ENCODE measurements at places on chromosomes 4 and X.

- DNase-seq: no peak
Observed at GRCh38 chrX:29687687-29688086, 527.7 kb upstream of the MAGEB2 start.

DNA sequence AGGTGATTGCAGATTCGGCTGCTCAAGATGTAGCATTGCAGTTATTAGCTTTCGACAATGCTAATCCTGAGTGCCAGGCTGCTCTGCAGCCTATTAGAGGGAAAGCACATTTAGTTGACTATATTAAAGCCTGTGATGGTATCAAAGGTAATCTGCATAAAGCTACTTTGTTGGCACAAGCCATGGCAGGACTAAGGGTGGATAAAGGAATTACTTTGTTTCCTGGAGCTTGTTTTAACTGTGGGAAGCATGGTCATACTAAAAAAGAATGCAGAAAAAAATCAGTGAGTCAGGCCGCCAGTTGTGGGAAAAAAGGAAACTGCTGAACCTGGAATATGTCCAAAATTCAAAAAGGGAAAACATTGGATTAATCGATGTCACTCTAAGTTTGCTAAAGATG lies 154.9 kb upstream of the TECRL start:
- DNase-seq: no peak

- no peak for DNase-seq
Observed at GRCh38 chrX:2874222-2875135, 45.7 kb downstream of the GYG2 start.

GRCh38 chr4:162115333-162115732 lies 48.5 kb downstream of the FSTL5 start:
- no peak for DNase-seq

DNA sequence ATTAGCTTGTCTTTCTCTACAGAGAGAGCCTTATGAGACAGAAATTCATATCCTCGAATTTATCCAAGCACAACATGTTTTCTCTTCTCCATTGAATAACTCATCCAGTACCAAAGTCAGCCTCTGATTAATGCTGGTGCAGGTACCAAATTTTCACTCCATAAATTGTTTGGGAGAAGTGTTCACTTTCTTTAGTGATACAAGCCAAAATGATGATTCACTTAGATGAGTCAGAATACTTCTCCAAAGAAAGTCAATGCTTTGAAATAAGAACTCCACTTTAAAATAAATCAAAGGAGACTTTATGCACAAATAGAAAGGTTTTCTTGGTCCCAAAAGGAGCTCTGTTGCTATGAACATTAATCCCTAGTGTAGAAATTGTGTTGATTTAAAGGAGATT lies 60.2 kb downstream of the MAOB start:
- no peak for DNase-seq

GRCh38 chr4:168514249-168514852 lies 17.5 kb downstream of the PALLD start:
- DNase-seq: peak; percentile 42

DNA sequence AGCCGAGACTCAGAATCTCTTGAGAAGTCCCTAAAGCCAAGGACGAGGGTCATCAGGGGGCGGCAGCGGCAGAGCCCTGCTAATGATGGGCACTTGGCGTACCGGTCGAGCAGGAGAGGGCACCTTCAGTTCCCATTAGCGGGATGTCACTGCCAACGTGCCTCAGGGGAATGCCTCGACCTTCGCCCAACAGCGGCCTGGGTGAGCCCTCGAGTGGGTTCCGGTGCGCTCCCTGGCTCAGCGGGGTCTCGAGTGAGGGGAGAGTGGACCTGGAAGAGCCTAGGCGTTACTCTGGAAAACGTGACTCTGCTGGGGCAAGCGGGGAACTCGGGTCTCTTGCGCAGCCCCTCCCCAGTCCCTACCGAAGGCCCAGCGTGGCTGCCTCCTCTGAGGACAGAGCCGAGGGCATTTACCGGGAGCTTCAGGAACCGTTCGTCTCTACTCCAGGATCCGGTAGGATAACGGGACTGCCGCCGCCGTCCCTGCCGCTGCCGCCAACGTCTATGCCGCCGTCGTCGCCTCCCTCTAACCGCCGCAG lies 36.9 kb downstream of the PGRMC1 start:
- no peak for DNase-seq

DNA sequence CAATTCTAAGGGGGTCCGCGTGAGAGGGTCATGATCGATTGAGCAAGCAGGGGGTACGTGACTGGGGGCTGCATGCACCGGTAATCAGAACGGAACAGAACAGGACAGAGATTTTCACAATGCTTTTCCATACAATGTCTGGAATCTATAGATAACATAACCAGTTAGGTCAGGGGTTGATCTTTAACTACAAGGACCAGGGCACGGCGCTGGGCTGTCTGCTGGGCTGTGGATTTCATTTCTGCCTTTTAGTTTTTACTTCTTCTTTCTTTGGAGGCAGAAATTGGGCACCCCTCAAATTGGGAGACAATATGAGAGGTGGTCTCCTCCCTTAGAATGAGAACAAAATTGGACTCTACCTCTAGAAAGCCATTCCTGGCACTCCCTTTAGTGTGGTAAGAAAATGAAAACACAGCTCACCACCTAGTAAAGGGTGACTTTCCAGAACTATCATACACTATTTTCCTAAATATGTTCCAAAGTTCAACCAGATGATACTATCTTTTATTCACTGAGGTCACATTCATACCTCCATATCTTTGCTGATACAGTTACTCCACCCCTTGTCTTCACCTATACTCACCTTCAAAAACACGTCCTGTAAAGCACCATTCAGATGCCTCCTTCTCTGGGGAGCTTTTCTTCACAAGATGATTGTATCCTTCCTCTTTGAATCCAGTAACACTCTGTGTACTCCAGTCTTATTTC lies 1058.3 kb upstream of the SLIT2 start:
- DNase-seq: no peak

- DNase-seq: no peak
Observed at GRCh38 chr4:80926446-80926845, 104.1 kb upstream of the BMP3 start.

GRCh38 chr4:88003261-88003660 lies 4.2 kb upstream of the PKD2 start:
- DNase-seq: no peak

DNA sequence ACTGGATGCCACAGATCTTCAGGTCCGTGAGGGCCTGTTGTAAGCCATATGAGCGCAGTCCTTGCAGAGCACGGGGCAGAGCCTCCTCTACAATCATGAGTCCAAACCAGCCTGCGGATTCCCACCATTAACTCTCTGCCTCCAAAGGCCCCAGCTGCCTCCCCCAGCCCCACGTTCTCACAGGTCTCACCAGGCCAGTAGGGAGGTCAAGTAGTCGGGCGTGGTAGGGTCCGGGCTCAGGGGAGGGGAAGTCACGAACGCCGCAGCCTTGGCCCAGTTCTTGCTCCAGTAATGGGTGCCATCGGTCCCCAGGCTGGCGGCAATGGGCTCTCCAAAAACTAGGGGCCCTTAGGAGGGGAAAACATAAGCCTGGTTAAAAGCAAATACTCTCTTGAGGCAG lies 53.6 kb downstream of the CRMP1 start:
- no peak for DNase-seq

DNA sequence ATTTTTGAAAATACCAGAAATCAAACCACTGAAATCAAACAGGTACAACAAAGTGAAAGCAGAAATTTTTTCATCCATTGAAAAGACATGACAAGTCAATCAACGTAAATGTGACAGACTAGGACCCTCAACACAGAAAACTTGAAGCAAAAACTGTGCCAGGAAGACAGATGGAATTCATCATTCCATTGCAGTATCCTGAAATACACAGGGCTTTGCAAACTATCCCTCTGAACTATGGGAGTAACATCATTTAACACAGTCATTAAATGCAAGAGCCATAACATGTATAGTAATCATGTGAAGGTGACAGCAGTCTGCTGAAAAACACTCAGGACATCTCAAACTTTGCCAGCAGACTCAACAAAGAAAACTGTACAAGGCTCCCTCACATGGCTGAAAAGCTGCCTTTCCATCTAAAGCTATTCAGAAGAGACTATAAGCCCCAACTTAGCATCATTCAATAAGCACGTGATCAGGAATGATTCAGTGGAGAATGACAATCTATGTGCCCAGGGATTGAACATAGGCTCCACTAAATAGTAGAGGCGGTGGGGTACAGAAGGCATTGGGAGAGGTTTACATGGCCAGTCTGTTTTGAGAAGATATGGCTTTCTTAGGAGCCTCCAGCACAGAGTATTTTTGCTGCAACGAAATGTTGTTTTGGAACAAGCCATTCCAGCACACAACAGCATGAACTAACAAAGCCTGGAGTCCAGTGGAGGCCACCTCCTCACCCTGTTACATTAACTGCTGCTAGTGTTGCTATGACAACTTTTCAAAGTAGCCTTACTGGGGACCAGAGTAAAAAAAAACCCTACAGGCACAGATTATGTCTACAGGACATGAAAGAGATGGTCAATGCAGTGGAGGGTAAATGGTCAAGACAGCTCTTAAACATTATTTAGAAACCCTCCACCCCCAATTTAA lies 274.5 kb upstream of the NOCT start:
- no peak for DNase-seq

- DNase-seq: no peak
Observed at GRCh38 chr4:156663663-156664062, 307.9 kb downstream of the PDGFC start.

DNA sequence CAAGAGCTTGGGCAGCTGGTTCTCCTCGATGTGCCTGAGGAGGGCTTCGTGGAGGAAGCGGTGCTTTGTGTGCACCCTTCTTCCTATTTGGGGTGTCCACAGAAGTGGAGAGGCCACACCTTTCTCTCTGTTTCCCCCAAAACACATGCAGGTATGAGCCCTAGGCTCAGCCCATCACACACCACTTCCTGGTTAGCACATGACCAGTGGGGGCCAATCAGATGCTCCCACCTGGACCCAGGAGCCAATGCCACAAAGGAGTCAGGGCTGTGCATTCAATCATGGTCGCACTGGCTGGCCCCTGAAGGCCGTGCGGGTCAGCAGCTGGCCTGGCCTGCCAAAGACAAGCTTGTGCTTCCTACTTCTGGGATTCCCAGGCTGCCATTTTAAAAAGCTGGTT lies 51.4 kb downstream of the PPP2R2C start:
- no peak for DNase-seq

- DNase-seq: no peak
Observed at GRCh38 chr4:70743731-70744130, 22.0 kb downstream of the RUFY3 start.

GRCh38 chr4:156693557-156693956 lies 278.0 kb downstream of the PDGFC start:
- peak; percentile 6 for DNase-seq

GRCh38 chr4:140426610-140427105 lies 790 bp downstream of the CLGN start:
- DNase-seq: no peak

- no peak for DNase-seq
Observed at GRCh38 chr4:90027565-90027964, 99.6 kb upstream of the CCSER1 start.

GRCh38 chr4:160009656-160010493 lies 907.0 kb downstream of the RAPGEF2 start:
- DNase-seq: no peak

DNA sequence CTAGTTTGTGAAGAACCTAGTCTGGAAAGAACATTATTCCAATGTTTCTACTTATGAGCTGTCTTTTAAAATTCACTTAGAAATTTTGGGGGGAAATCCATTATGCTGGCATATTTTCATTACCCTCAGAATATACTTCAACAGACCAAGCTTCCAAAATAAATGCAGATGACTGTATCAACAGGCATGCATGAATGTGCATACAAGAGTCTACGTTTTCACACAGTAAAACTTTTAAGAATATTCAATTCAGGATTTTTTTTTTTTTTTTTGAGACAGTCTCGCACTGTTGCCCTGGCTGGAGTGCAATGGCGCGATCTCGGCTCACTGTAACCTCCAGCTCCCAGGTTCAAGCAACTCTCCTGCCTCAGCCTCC lies 49.7 kb downstream of the ABCG2 start:
- DNase-seq: no peak

GRCh38 chr4:6929812-6930464 lies 20.3 kb downstream of the TBC1D14 start:
- peak; percentile 86 for DNase-seq
